ENCODE measurements at places on chromosomes 2 and 18. TPM values are rescaled to one million over a fixed set of nuclear protein-coding genes. Genes with fewer than 3 reads are reported as not detected.

DNA sequence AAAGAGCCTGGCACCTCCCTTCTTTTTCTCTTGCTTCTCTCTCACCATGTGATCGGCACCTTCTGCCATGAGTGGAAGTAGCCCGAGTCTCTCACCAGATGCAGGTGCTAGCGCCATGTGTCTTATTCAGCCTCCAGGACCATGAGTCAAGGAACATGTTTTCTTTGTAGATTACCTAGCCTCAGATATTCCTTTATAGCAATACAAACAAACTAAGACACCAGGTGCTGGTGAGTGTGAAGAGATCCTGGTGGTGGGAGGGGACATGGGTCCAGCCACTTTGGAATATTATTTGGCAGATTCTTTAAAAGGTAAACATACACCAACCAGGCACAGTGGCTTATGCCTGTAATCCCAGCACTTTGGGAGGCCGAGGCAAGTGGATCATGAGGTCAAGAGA lies 5.9 kb upstream of the USP40 start:
- H3K4me1 ChIP-seq: no peaks in the 10 kb centered on the region
- no peak for DNase-seq
- no peaks in the 10 kb centered on the region for H3K27me3 ChIP-seq
- H3K27ac ChIP-seq: no peak overlapping the region
- H3K36me3 ChIP-seq: no peaks in the 10 kb centered on the region

- no peak overlapping the region for H3K4me3 ChIP-seq
- peaks cover 42% of the 10 kb centered on the region for H3K4me1 ChIP-seq
- H3K27ac ChIP-seq: peak overlapping the region; percentile 71
- no peaks in the 10 kb centered on the region for H3K36me3 ChIP-seq
These were observed 114.9 kb upstream of the SEC11C start for GRCh38 chr18:59024829-59025228.

GRCh38 chr2:218230882-218231281 lies 13.9 kb downstream of the ARPC2 start:
- peaks cover 23% of the 10 kb centered on the region for H3K4me1 ChIP-seq
- no peak overlapping the region for H3K27ac ChIP-seq
- DNase-seq: no peak
- H3K4me3 ChIP-seq: no peak overlapping the region
- peaks cover 26% of the 10 kb centered on the region for H3K36me3 ChIP-seq
- no peaks in the 10 kb centered on the region for H3K27me3 ChIP-seq

DNA sequence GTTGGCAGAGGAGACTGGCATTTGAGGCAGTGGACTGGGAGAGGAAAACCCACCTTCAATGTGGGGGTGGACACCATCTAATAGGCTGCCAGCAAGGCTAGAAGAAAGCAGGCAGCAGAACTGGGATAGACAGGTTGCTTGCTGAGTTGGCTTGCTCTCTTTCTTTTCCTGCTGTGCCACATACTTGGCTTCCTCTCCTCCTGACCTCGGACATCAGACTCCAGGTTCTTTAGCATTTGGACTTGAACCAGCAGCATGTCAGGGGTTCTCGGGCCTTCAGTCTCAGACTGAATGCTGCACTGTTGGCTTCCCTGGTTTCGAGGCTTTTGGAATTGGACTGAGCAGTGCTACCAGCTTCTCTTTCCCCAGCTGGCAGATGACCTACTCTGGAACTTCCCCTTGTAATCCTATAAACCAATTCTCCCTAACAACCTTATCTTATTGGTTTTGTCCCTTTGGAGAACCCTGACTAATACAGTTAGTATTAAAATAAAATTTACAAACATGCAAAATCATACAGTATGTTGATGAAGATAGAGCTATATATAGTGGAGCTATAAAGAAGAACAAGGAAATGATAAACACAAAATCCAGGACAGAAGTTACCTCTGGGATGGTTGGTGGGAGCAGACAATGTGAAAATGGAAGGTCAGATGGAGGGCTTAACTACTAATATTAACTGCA lies 15.9 kb downstream of the DSEL start:
- DNase-seq: no peak
- no peaks in the 10 kb centered on the region for H3K36me3 ChIP-seq
- no peak overlapping the region for H3K4me3 ChIP-seq
- H3K27ac ChIP-seq: no peak overlapping the region

GRCh38 chr2:56291711-56292110 lies 107.9 kb downstream of the CCDC85A start:
- no peak for DNase-seq
- no peaks in the 10 kb centered on the region for H3K36me3 ChIP-seq

GPR17 gene
- total RNA-seq: not detected

RETREG2 gene
- 28.1 TPM for total RNA-seq
